ENCODE measurements at places on chromosomes 13 and 19.

DNA sequence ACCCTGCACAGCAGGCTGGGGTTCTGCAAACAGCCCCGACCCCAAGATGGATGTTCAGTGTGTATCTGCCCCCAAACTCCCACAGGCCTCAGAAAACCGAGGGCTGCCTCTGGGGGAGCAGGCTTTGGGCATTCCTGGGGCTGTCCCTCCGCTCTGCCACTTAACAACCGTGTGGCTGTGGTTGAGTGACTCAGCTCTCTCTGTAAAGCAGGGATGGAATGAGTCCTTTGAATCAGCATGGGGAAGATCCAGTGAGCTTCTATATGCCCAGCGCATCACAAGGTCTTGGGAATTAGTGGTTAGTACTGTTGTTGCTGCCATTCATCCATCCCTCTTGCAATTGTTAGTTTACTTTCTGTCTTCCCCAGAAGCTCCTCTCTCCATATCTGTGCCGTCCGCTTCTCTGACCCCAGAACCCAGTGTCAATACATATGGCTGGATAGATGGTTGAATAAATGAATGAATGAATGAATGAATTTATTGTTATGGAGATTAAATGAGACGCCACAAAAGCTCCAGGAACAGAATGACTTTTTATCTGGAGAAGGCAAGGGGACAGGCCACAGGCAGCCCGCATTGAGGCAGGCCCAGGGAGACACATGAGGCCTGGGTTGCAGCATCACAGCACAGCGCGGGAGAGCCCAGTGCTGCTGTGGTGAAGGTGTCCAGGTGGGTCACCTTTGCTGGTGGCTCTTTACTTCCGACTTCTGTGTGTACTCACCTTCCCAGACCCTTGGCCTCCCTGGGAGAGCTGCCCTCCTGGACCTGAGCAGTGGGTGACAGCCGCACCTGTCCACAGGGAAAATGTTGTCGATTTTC is 89.2 kb downstream of the RGCC start:
- no peak for DNase-seq

DNA sequence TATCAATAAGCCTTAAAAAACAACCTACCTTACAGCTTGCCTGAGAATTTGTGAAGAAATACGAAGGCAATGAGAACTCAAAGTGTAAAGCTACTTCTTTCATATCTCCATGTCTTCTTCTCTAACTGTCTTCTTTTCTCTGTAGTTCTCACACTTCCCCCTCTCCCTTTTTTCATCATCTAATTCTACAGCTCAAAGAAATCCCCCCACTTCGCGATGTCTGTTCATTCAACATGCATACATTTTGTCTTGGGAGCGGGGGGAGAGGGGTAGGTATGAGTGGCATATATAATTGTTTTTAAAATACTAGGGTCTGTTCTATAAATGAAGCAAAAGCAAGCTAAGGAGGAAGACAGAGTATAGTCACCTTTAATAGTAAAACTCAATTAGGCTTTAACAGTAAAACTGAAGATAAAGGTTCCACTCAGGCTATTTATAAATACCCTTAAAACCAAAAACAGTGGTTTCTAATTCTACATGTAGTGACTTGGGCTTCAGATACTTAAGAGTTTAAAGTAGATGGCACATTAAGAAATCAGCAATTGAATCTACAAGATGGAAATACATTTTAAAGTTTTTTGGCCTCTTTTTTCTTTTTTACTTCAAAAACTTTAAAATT is 106.9 kb downstream of the KLF12 start:
- DNase-seq: no peak

- no peak for DNase-seq
Observed at GRCh38 chr13:74570046-74570445, 435.8 kb upstream of the KLF12 start.

GRCh38 chr19:51103926-51104341 is 4.3 kb downstream of the CTU1 start:
- DNase-seq: no peak

DNA sequence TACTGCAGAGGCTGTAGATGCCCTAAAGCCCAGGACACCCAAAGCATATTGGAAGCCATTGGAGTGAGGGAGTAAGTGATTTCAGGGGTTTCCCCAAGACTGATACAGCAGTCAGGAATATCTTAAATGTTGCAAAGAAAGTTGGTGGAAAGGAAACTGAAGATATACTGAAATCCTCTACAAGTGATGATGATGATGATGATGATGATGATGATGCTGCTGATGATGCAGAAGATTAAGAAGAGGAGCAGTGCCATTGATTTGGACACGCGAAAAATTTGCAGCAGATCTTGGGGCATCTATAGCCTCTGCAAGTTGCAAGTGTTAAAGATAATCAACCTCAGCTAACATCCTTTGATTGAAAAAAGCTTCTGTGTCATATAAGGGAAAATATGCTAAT is 23.8 kb downstream of the ZNF44 start:
- DNase-seq: no peak

DNA sequence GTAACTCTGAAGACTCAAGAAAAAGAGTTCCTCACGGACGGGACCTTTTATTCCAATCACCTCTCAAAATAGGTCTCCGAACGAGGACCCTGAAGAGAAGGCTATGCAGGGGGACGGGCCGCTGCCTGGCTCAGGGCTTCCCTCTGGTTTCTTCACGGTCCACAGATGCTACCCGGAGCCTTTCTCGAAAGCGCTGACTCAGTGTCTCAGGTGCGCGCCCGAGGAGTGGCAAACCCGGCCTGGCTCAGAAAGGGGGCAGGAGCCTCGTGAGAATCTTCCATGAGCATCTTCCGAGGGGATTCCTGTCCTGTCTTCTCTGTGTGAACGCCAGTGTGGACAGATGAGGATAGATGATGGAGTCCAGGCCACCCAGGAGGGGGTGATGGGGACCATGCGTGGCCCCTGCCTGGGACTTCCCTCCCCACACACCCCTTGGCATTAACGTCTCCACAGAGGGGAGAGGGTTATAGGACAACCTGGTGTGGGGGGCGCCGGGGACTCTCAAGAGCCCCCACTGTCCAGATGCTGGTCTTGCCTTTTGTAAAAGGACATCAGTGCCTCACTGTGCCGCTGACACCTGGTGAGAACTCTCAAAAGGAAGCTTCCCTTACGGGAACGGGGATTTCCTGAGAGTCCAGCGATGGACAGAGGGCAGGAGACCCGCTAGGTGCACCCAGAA is 16.5 kb downstream of the LSM4 start:
- DNase-seq: no peak

- DNase-seq: no peak
Observed at GRCh38 chr13:49272296-49272695, 24.6 kb downstream of the CDADC1 start.

DNA sequence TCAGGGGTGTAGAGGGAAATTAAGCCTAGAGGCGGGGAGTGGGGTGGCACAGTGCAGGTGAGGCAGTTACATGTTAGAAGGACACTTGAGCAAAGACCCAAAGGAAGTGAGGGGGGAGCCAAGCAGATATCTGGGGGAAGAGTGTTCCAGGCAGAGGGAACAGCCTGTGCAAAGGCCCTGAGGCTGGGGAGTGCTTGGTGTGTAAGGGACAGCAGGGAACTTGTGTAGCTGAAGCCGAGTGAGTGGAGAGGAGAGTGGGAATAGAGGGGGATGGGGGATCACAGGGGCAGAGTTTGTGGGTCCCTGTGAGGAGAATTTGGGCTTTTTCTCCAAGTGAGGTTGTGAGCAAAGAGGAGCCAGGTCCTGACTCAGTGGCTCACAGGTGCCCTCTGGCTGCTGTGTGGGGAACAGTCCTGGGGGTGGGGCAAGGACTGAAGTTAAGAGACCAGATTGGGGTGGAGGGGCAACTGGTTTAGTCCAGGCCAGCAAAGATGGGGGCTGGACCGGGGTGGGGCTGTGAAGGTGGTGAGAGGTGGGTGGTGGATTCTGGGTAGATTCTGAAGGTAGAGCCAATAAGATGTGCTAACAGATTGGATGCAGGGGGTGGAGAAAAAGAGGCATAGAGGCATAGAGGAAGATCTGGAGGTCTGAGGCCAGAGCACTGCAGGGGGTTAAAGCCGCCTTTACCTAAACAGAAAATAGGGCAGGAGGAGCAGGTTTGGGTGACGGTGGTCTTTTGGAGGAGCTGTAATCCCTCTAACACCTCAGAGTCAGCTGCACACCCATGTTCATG is 75.3 kb downstream of the CACNA1A start:
- DNase-seq: peak; percentile 13

- no peak for DNase-seq
Observed at GRCh38 chr19:869245-870177, 10.0 kb downstream of the CFD start.

DNA sequence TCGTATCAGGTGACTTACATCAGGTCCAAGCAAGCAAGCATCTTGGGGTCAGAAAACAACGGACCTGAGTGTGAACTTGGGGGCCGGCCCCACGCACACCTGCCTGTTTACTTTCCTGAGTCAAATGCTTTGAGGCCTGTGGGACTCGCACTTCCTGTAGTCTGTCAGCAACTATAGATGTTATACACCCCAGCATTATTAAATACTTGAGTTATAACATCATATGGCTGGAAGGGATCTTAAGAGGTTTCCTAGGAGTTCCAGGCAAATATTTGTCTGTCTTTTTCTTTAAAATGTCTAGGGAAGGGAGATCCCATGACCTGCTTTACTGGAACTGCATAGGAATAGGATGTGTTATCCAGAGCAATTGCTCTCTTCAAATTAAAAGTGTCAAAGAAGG is 280.6 kb downstream of the SHISA2 start:
- no peak for DNase-seq

DNA sequence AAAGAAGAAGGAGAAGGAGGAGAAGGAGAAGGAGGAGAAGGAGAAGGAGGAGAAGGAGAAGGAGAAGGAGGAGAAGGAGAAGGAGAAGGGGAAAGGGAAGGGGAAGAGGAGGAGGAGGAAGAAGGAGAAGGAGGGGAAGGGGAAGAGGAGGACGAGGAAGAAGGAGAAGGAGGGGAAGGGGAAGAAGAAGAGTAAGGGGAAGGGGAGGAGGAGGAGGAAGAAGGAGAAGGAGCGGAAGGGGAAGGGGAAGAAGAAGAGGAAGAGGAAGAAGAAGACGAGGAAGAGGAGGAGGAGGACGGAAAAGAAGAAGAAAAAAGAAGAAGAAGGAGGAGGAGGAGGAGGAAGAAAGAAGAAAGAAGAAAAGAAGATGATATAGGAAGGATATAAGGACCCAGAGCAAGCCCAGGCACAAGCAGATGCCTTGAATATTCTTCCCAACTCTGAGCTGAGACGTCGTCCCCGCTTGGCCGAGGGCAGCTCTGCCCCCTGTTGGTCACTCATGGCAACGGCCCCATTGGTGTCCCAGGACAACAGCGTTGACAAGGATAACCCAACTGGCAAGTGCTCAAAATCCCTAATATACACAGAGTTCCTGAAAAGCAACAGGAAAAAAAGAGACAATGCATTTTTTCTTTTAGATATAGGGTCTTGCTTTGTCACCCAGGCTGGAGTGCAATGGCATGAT is 30.6 kb upstream of the IGSF23 start:
- no peak for DNase-seq

DNA sequence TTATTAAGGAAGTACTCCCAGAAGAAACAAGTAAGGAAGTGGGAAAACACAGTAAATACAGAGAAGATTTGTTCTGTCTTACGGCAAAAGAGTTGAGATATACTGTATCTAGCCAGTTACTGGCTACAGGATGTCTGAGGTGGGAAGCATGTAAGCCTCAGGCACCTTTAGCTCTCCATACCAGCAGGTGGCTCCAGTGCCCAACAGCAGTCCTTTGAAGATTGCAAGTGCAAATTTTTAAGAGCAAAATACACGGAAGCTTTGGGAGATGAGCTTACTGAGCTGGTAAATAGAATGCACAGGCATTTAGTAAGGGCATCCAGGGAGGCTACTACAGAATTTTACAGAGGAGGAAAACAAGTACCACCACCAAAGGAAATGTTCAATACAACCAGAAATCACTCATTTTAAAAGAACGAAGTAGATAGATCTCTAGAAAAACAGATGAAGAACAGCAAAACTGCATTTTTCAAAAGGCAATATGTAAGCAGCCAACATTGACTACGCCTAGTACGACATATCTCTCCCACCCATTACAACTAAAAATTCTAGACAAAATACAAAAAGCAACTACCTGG is 57.9 kb upstream of the VSTM2B start:
- no peak for DNase-seq

DNA sequence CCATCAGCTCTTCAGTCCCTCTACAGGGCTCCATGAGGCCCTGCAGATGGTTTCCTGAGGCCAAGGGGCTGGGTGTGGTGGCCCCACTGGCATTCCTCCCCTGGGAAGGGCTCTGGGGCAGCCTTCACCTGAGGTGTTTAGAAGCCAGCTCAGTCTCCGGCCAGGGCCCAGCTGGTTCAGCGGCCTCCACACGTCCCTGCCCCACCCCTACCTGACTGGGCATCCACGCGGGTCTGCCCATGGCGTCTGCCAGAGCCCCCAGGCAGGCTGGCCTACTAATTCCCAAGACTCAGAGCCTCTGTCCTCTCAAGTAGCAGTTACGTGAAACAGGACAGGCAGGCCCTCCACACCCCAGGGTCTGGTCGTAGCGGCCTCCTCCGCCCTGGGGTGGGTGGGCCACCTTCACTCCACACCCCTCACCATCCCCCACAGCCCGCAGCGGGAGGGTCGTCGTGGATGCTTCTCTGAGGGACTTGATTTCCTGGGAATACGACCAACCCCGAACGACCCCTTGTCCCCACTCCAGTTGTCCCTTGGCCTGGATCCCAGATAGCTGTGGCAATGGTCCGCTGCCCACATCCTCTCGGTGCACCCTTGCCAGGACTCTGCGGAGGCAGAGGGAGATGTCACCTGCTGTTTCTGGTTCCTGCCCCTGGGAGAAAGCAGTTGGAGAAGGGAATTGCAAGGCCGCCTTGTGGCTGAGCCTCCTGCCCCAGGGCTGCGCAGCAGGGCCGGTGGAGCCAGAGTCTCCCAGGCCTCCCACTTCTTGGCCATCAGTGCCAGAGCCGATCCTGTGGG is 24.3 kb downstream of the CAPN12 start:
- no peak for DNase-seq

DNA sequence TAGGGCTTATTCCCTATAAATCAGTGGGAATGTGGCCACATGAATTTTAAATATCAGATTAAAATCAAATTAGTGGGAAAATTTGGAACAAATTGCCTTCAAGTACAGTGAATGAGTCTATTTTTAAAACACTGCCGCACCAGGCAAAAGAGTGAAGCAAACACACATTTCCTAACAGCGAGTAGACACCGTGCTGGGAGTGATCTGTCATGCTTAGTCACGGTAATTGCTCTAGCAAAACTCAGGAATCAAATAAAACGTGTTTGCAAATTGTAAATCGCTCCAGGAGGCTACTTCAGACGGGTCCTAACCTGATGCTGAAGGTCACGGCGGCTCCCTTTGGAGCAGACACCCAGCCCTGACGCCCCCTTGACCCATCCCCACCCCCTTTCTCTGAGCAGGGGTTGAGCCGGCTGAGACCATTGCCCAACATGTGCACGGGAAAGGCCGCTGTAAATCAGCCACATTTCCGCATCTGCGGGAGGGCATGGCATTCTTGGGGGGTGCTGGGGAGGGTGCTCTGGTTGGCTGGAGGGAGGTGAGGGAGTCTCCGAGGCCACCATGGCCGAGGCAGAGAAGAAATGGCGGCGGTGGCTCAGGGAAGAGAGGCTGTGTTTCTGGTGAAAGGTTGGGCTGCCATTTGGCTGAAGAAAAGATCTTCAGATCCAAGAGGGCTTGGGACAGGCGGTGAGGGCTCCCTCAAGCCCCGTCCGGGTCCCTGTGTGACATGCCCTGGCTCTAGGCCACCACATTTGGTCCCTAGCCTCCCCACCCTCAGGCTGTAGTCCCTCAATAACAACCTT is 8.9 kb downstream of the CEBPA start:
- no peak for DNase-seq

GRCh38 chr13:94415500-94416237 is 63.8 kb downstream of the DCT start:
- no peak for DNase-seq
